NCI-H2029 (cell line): ENCODE measurements at places on chromosomes 3 and 15.

DNA sequence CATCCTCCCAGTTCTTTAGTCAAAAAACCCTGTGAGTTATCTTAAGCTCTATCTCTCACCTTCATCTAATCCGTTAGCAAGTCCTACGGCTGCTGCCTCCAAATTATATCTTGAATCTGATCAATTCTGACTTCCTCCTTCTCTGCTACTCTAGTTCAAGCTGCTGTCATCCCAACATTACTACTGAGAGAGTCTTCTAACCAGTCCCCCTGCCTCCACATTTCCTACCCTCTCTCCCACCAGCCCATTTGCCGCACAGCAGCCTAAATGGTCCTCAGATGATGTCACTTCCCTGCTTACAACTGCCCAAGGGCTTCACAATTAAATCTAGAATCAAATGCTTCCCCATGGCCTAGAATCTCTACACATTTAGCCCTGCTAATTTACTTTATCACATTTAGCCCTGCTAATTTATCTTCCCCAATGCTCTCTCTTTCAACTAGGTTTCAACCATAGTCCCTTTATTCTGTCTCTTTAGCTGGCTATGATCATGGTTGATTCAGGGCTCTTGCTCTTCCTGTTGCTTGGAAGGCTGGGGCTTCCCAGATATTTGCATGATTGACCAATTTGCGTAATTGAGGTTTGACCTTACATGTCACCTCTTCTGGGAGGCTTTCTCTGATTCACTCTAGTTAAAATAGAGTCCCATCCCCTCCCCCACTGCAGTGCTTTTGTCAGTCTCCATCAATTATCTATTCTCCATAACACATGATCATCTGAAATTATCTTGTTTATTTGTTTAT lies 11.0 kb upstream of the ARL14 start:
- no peak for DNase-seq

GRCh38 chr15:62601777-62602545 lies 436.9 kb upstream of the C2CD4B start:
- no peak for DNase-seq

DNA sequence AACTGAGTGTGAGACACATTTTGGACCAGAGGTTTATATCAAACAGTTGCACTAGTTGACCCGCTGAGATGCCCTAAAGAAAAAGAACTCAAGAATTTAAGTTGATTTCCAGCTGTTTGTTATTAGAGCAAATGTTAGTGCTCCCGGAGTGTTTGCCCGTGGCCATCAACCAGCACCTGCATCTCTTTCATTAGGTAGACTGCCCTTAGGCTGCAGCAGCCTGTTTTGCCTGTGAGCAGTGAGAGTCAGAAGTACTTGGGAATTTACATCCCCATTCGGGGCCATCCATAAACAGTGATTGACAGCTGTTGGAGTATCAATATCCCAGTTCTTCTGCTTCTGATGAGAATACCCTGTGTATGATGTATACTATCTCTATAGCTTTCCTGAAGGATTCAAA lies 492.6 kb downstream of the RBMS3 start:
- DNase-seq, result no peak

DNA sequence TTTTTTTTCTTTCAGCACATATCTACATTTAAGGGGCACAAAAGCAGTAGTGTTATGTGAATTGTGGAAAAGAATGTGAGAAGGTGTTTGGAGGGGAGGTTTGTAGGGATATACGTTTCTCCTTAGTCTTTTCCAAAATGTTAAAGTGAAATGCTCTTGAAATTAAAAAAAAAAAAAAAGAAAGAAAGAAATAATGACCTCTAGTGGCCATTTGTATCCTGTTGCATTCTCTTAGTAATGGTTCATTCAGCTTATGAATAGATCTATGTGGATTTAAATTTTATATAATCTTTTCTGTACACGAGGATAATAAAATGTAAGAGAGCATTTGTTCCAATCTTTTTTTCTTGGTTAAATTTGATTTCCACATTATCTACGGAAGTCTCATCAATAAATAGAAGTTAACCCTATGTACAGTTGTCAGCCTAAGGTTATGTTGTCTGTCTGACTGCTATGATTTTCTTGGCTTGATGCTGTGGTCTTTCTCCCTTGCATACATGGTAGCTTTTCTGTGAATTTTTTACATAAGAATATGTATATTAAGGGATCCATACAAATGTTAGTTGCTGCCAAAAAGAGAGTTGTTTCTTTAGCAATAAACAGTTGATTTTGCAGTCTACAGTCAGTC lies 1.7 kb downstream of the P2RY13 start:
- no peak for DNase-seq

DNA sequence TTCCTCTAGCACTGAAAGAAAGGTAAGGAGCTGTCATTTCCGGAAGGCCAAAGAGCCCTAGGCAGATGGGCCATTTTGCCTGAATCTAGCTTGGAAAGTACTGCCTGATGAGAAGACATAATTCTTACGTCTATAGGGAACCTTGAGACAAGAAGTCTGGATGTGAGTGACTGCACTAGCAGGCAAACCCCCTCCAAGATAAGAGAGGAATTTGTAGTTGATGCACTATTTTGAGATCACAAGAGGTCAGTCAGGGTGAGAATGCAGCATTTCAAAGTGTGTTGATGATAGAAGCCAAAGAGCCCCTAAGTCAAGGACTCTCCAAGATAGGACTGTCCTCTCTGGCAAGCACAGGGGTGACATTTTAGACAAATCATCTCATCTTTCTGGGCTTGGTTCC lies 99.2 kb downstream of the HES1 start:
- DNase-seq, result no peak

DNA sequence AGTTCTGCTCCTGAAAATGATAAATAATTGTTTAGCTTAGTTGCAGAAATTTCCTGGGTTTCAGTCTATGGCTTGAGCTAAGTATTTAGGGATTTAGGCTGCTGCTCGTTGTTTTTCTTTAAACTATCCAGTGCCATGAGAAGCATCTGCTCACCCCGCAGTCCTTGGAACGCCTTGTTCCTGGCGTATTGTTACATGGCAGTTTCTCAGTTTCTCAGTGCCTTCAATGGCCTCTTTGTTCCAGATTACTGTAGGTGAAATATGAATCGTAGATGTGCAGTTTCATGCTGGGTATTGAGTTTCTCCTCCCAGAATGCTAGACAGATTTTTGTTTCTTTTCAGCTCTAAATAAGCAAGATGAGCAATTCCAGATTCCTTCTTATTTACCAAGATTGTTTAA lies 269.5 kb upstream of the GBE1 start:
- DNase-seq, result no peak

DNA sequence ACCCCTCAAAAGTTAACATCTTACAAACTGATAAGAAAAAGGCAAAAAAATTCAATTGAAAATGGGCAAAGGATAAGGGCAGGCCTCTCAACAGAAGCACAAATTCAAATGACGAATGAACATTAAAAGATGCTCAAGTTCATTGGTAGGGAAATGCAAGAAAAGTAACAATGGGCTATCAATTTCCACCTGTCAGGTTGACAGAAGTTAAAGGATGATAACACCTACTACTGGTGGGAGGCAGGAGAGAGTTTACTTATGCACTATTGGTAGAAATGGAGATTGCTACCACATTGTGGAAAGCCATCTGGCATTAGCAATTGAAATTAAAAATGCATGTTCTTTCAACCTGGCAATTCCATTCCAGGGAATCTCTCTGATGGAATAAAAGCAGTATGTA lies 35.6 kb upstream of the TNFAIP8L3 start:
- DNase-seq, result no peak

GRCh38 chr3:77524463-77524862 lies 484.6 kb downstream of the ROBO2 start:
- no peak for DNase-seq

DNA sequence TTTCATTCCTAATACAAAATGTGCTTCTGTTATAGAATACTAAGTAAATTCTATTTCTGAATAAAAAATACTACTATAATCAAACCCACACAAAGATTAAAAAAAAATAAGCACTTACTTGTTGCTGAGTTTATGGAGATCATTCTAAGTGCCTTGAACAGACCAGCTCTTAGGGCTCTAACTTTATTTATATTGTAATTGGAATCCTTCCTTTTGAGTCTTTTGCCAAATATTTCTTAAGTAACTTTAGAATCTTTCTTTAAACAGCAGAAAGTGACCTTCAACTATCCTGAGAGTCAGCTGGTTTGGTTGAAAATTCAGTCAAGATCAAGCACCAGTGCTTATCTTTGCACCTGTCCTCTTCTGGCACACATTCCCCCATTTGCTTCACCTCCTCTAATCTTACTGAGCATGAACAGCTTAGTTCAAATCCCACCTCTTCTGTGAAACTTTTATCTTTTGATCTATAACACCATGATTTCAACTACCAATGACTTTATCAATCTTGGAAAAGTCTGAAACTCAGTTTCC lies 149.3 kb downstream of the VPS13C start:
- no peak for DNase-seq

DNA sequence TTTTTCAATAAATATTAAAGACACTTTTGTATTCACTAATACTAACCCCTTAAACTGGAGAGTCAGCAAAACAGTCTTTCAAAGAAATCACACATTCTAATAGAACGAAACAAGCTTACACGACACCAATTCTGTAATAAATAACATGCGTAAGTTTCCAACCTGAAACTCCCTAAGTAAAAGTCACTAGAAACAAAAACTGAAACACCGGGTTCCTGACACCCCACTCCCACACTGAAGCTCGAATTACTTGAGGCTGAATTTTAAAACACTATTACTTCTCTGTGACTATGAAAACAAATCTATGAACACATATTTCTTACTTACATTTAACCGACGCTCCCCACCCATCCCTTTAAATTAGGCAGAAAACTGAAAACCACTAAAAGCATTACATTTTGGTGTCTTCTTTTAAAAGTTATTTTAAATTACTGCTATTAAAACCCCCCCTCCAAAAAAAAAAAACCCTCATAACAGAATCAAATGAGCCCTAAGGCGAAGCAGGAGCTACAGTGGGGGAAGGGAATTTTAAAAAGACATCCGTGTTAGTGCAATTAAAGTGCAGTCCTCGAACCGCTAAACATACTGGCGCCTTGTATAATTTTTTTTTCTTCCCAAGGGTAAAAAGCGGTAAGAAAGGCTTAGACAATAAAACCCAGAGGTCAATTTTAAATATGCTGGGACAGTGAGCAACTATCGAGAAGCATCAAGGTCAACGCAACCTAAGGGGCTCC lies 878 bp downstream of the SPPL2A start:
- peak; percentile 9 for DNase-seq

- peak; percentile 92 for DNase-seq
Measured at GRCh38 chr3:13016083-13016720, 57.0 kb downstream of the IQSEC1 start.

DNA sequence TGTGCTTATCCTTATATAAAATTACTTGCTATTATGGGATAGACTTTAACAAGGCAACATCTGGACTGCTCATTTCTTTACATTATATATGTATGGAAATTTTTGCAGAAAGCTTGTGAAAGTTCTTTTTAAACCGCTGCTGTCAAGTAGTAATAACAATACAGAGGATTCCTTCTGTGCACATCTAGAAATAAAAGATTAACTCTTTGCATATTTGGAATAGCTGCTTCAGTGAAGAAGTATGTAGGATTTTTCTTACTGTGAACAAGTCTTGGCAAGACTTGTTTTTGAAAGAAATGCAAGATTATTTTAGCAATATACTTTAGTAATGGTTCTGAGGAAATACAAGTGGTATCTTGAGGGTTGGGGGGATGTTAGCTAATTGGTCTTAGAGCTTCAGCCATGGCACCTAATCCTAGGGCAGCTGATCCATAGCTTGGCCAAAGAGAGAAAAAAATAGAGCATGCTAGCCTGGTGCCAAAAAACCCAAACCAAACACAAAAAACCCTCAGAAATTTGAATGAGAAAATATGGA lies 4.3 kb downstream of the PRKCI start:
- DNase-seq, result no peak

- no peak for DNase-seq
Measured at GRCh38 chr15:48965972-48966371, 2.3 kb upstream of the SHC4 start.

- no peak for DNase-seq
Measured at GRCh38 chr3:66302288-66302687, 81.5 kb downstream of the SLC25A26 start.

GRCh38 chr15:94644433-94644832 lies 413.1 kb downstream of the MCTP2 start:
- no peak for DNase-seq

- DNase-seq, result no peak
Measured at GRCh38 chr3:80094589-80094988, 326.8 kb upstream of the ROBO1 start.

GRCh38 chr3:182455011-182455410 lies 338.3 kb upstream of the ATP11B start:
- DNase-seq, result no peak

GRCh38 chr3:15528854-15529537 lies 7.5 kb upstream of the COLQ start:
- no peak for DNase-seq

- no peak for DNase-seq
Measured at GRCh38 chr3:106542101-106542769, 673.4 kb upstream of the CBLB start.

DNA sequence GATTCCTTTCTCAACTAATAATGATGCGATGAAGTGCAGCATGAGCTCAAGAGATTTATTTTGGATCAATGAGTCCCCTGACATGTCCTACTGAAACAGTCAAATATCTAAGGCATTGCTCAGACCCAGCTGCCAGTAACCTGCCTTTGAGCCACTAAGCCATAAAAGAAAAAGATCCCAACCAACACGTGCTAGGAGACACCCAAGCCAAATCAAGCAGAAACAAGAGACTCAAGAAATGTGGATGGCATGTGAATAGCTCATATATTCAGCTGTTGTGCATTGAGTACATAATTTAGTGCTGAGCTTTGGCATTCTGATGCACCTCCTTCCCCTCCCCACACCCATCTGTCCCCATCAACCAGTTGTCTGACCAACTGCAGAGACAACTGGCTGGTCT lies 29.2 kb downstream of the GJD2 start:
- no peak for DNase-seq

DNA sequence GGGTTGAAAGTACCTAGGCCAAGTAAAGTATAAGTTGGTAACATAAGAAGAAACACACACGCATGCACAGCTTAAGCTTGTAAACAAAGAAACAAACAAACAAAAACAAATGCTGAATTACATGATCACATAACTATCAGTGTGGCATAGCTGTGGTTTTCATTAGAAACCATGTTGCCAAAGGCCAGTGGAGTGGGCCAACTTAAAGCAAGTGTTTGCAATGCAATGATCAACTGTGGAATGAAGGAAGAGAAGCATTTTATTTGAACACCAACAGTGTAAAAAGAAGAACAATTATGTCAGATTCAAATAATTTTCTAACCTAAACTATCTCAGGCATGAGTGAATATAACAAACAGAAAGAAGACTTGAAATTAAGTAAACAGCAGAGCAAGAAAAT lies 199.4 kb upstream of the STRIT1 start:
- DNase-seq, result no peak

GRCh38 chr3:177928172-177928873 lies 607.9 kb upstream of the KCNMB2 start:
- no peak for DNase-seq
